ENCODE measurements at places on chromosomes 12 and 14. TPM values are rescaled to one million over a fixed set of nuclear protein-coding genes. Genes with fewer than 3 reads are reported as not detected.

The ESPL1 gene
- total RNA-seq = 19.1 TPM

The OR6C2 gene
- not detected for total RNA-seq

The RNU4-1 gene
- under 0.01 TPM for total RNA-seq

The RHOJ gene
- total RNA-seq = 1.1 TPM

The NTN4 gene
- 9.9 TPM for total RNA-seq

The HCAR1 gene
- not detected for total RNA-seq

The GUCY2C gene
- total RNA-seq = not detected

The AMN gene
- not detected for total RNA-seq

The KIF5A gene
- total RNA-seq = 0.36 TPM

The NANOG gene
- total RNA-seq = not detected

The ADAMTS20 gene
- 0.22 TPM for total RNA-seq

The GPRC5D gene
- not detected for total RNA-seq

The TMEM233 gene
- total RNA-seq = not detected

The LAG3 gene
- not detected for total RNA-seq

The SLC38A4 gene
- 1.7 TPM for total RNA-seq

The TROAP gene
- total RNA-seq = 38.2 TPM

The WNT1 gene
- not detected for total RNA-seq

The KLRC2 gene
- total RNA-seq = not detected

The OTUB2 gene
- 0.53 TPM for total RNA-seq

The NGB gene
- not detected for total RNA-seq

Measured in A172 (cell line).